ENCODE measurements at places on chromosomes 1 and 21.

DNA sequence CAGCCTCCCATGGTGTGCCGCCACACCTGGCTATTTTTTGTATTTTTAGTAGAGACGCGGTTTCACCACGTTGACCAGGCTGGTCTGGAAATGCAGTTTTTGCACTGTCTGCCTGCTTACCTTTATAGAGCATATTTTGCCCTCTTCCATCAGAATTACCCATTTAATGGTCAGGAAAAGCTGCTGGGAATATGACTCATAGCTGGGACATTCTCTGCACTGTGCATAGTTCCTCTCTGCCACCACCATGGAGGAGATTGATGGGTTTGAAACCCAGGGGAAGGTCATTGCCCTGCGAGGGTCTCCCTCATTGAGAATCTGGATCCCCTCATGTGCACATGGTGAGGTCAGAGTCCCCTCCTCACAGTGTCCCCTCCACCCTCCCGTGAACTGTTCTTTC, 32.1 kb downstream of the MX1 start:
- DNase-seq, result no peak

GRCh38 chr1:33045246-33045645, 8.6 kb upstream of the AK2 start:
- no peak for DNase-seq

DNA sequence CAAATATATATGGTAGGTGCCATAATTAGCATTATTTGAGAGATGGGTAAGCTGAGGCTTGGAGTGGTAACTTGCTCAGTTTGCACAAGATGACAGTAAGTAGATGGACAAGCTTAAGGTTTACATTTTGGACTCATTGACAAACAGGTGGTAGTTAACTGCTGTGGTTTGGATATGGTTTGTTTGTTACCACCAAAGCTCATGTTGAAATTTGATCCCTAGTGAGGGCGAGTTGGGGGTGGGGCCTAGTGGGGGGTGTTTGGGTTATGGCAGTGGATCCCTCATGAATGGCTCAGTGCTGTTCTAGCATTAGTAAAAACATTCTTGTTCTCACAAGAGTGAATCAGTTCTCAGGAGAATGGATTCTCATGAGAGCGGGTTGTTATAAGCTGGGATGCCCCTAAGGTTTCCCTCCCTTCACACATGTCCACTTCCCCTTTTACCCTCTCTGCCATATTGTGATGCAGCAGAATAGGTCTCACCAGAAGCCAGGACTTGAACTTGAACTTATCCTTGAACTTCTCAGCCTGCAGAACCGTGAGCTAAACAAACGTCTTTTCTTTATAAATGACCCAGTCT, 6.6 kb upstream of the PRRX1 start:
- DNase-seq, result no peak

DNA sequence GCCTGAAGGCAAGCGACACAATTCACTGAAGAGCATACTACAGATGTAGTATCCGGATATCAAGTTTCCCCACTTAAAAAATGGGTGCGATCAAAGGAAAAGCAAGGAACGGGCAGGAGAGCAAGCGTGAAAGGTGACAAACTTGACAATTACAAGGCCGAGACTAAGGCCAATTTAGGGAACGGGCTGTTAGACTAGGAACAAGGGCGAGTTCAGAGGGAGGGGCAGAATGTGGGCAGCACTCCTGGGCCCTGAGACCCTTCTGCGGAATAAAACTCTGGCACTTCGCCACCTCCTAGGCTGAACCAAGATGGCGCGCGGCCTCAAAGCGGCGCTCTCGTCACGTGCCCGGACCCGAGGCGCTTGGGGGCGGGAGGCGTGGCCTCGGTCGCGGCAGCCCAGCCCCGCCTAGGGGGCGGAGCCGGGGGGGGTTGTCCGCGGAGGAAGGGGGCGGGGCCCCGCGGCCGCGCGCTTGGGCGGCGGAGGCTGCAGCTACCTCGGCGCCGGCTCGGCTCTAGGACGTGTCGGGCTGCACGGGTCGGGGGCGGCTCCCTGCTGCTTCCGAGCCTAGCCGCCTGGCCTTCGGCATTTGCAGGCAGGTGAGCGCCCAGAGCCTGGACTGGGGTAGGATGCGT, at the start of gene PPFIA4:
Gene PPFIA4 (plus strand): TSS at position 461 of the 635 bp plus-strand sequence. CDS start 12,518 bp downstream, outside the sequence.
- DNase-seq, result peak; percentile 81

DNA sequence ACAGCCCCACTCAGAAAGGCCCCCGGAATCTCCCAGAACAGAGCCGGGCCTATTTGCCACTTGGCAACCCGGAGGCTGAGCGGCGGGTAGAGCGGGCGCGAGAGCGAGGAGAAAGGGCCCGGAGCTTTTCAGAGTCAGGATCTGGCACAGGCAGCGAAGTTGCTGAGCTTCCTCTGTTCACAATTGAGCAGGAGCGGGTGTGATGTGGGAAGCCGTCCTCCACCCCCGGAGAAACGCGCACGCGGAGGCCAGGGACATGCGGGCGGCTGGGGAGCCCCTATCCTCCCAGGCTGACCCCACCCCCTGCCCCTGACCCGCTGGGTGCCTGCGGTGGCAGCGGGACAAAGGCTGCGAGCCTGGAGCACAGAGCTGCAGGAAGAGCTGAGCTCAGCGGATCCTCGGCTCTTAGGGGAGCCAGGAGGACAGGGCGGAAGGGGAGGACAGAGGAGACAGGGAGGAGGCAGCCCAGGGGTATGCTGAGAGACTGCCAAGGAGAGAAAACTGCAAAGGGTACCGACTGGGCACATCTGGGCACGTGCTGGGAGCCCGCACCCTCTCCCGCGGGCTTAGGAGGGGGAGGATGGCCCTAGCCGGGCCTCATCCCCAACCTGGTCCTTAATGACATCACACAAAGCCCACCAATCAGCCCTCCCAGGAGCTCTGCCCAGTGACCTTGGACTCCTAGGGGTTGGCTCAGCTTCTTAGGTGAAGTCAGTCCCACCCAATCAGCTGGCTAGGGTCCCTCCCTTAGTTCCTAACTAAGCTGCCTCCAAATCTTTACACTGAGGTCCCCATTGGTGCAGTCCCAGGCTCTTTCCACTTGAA, 9.3 kb downstream of the KIF21B start:
- no peak for DNase-seq

GRCh38 chr21:18715606-18716005, 312.0 kb upstream of the TMPRSS15 start:
- no peak for DNase-seq

DNA sequence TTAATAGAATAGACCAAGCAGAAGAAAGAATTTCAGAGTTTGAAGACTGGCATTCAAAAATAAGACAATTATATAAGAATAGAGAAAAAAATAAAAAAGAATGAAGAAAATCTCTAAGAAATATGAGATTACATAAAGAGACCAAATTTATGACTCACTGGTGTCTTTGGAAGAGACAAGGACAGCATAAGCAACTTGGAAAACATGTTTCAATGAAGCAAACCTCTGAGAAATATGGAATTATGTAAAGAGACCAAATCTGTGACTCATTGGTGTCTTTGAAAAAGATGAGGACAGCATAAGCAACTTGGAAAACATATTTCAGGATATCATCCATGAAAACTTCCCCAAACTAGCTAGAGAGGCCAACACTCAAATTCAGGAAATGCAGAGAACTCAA, 60.4 kb upstream of the LYPLAL1 start:
- no peak for DNase-seq

DNA sequence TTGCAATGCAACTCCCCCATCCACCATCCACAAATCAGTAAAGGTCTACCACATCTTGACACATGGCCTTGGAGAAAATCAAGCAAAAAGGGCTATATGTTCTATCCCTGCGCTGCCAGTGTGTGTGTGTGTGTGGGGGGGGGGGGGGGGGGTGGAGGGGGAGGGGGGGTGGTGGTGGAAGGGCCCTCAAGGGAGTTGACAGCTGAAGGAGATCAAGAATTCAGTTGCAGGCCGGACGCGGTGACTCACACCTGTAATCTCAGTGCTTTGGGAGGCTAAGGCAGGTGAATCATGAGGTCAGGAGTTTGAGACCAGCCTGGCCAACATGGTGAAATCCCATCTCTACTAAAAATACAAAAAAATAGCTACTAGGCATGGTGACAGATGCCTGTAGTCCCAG, 37.6 kb upstream of the CLIC4 start:
- no peak for DNase-seq
